Aorta (tissue), 5 donors: ENCODE measurements at places on chromosomes 12 and 14.

DNA sequence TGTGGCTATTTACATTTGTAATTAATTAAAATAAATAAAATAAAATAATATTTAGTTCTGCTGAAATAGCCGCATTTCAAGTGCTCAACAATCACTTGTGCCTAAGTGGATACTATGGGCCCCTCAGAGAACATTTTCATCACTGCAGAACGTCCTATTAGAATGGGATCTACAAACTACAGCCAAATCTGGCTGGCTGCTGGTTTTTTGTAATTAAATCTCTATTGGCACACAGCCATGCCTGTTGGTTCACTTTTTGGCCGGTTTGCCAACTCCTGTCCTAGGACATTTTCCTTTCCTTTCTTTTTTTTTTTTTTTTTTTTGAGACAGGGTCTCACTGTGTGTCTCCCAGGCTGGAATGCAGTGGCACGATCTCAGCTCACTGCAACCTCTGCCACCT is 9.8 kb downstream of the CCDC63 start:
- DNase-seq: no peak

- DNase-seq: no peak
Observed at GRCh38 chr12:121911824-121912585, 6.4 kb upstream of the CFAP251 start.

GRCh38 chr12:20646239-20646827 is 48.8 kb upstream of the SLCO1C1 start:
- no peak for DNase-seq

DNA sequence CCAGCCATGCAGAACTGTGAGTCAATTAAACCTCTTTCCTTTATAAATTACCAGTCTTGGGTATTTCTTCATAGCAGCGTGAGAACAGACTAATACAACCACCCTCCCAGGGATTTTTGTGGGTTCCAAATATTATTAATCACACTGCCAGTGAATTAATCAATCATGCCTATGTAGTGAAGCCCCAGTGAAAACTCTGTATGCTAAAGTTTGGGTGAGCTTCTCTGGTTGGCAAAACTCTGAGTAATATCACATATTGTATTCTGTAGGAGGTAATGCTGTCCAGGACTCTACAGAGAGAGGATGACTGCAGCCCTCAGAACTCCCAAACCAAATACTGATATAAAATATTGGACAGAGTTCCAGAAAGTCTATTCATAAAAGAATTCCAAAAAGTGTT is 216.9 kb downstream of the RPAP3 start:
- DNase-seq: no peak

- peak; percentile 98 for DNase-seq
Observed at GRCh38 chr12:55966408-55967281, at the start of gene CDK2. Gene CDK2 (plus strand): TSS chr12:55966830. CDS start chr12:55967009, 179 bp downstream.

DNA sequence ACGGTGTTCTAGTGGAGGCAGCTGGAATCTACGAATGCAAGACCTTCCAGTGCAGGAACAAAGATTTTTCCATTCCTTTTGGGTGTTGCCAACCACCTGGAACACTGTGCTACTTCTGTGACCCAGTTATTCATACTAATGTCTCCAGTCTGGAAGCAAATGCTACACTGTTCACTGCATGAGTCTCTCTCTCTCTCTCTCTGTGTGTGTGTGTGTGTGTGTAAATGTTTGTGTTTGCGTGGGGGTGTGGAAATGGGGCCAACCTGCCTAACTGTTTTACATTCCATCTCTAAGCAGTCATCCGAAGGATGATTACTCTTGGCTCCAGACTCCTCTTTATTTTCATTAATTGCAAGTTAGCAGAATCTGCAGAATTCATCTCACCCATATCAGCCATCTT is 29.9 kb upstream of the YBX3 start:
- no peak for DNase-seq

GRCh38 chr12:58393152-58393551 is 451.8 kb downstream of the ATP23 start:
- DNase-seq: no peak

DNA sequence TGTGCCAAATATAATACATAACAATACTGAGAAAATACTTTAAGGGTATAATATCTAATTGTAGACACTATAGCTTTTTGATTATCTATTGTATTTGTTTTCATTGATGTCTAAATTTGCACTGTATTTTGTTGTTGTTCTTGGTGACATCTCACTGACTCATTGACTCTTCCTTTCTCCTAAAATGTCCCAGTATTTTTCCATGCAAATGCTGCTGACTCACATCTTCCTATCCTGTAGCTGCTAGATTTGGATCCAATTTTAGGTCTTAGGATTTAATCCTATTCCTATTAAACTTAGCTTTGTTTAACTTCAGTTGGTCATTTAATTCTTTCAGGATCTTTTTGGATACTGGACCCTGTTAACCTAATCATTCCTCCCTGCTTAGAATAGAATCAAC is 148.5 kb downstream of the TMTC2 start:
- no peak for DNase-seq

GRCh38 chr12:75727577-75727976 is 216.2 kb upstream of the KRR1 start:
- no peak for DNase-seq

DNA sequence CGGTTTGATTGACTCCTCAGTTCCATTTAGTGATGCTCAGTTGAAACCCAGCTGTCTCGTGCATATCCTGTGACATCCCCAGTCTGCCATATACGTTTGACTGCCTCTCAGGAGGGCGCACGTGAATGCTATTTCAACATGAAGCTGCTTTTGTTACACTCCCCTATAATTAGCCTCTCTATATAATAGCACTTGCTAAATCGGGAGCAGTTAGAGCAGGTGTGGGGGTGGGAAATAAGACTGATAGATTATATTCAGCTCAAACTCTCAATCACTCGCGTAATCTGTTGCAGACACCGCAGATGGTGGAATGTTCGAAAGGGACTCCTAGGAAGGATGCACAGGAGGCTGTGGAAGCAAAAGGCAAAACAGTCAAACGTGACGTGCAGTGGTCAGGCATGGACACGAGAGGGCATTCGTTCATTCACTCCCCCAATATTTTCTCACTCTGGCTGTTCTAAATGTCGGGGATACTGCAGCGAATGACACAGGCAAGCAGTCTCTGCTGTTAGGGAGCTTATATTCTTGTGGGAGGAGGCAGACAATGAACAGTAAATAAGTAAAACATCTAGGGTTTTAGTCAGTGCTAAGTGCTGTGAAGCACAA is 29.8 kb downstream of the KCNA1 start:
- DNase-seq: no peak

DNA sequence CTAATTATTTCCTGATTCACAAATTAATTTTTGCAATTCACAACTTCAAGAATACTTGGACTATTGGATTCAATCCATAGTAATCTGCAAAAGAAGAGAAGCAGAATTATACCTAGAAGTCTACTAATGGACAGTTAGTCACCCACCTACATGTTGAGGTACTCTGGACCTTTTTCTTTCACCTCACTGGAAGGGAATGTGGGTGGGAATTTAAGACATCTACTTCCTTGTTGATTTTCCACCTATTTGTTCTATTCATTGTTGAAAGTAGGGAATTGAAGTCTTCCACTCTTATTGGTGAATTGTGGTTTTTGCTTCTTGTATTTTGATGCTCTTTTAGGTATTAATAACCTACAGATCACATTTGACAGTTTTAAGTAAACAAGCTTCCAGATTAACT is 11.0 kb downstream of the RESF1 start:
- DNase-seq: no peak

DNA sequence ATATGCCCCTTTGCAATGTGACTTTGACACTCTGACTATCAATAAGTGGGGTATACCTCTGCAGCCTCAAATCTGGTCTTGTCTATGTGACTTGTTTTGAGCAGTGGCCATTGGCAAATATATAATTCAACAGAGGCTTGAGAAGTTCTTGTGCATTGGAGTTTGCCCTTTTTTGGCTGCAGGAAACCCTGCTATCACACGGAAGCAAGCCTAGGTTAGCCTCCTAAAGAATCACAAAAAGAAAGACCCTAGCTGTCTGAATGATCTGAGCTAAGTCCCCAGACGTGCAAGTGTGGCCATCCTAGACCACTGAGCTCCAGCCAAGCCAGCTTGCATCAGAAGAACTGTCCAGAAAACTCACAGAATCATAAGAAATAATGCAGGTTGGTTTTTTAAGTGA is 31.8 kb upstream of the PARP11 start:
- no peak for DNase-seq

DNA sequence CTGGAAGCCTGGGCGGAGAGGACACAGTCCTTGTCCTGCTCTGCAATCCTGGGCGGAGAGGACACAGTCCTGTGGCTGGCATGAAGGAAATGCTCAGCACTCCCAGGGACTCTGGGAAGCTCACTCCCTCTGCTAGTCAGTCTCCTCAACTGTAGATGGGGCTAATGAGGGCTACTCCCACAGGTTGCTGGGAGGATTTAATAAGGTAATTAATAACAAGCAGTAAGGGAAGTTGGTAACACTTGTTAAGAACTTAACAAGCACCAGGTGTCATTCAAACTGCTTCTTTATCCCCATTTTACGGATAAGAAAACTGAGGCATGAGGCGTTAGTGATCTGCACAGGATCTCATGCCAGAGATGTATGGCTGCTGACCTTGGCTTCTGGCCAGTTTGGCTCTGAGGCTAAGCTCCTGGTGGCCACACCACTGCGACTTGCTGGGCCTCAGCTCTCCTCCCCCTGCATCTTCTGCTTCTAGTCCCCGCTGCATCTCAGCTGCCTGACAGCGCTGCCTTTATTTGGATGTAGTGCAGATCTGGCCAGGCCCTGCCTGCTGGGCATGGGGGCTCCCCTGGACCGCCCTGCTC is 54.1 kb upstream of the BEGAIN start:
- no peak for DNase-seq

DNA sequence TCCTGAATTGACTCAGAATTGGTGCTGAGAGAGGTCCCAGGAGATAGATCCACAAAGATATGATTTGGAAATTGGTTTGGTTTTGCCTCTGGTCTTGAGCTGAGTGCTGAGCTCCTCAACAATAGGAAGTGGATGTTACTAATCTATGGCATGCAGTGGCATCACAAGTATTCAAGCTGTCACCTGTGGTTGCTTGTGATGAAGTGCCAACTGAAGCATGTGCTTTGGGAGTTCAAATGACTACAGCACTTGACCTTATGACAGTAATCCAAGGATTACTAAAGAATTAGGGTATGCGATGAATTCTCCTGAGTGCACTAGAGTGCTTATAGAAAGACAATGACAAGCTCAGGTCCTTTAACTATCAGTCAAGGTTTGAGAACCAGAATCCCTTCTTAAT is 406.2 kb downstream of the NOVA1 start:
- no peak for DNase-seq

DNA sequence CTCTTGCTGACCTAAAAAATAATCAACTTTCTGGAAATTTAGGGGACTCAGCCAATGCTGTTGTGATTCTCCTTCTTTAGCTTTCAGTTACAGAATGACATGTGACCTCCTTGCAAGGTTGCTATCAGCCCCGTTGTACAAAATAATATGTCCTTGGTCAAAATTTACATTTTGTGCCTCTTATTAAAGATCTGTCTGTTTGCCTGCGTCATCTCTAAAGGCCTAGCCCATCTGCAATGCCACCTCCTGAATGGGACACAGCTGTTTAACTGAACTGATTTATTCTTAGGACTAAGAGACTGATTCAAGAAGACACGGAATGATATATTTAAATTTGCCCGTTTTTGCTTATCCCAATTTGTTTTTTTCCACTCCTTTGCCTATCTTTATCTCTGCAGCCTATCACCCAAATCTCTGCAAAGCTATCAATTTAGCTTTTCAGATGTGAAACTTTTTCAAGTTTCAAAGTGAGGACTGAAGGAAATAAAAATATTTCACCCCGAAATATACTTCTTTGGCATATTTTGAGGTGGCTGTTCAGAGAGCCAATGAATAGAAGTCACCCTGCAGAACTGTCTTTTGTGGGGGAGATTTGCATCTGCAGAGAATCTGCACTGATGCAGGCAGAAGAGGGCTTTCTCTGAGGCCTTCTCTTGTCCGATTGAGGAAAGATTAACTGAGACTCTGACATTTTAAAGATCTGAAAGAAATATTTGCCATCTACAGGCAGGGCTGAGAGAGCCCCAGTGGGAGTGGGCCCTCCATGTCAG is 126.0 kb downstream of the VEZT start:
- DNase-seq: no peak

GRCh38 chr14:32072676-32073075 is 4.4 kb upstream of the ARHGAP5 start:
- no peak for DNase-seq

- no peak for DNase-seq
Observed at GRCh38 chr14:51002406-51002999, 58.2 kb upstream of the PYGL start.

DNA sequence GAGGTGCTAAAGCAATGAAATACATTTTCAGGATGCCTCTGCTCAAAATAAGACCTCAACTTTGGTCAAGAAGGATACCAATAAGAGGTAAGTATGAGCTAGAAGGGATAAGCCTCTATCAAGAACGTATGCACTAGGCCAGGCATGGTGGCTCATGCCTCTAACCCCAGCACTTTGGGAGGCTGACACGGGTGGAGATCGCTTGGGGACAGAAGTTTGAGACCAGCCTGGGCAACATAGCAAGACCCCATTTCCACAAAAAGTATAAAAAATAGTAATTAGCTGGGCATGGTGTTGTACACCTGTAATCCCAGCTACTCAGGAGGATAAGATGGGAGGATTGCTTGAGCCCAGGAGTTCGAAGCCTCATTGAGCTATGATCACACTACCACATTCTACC is 94.7 kb downstream of the PRKAB1 start:
- DNase-seq: no peak

- no peak for DNase-seq
Observed at GRCh38 chr14:84671776-84672175, 858.2 kb upstream of the FLRT2 start.

- DNase-seq: no peak
Observed at GRCh38 chr12:4267704-4268328, 5.7 kb upstream of the CCND2 start.

GRCh38 chr12:109234012-109234411 is 75.1 kb downstream of the FOXN4 start:
- DNase-seq: no peak

DNA sequence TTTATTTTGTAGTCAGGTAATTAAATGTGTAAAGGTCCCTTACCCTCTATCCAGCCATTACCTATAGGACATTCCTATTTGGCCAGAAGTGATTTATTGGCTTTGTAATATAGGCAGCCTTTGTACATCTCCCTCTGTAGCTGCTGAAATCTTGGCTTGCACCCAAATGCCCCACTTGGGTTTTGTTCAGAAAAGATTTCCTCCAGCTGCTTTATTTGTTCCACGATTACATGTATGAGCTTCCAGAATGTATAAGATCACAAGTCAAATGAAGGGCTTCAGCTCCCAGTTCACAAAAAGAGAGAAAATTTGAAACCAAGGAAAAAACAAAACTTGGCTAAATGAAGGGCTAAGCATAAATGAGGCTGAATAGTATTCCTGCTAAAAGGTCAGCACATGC is 103.4 kb downstream of the EFCAB11 start:
- no peak for DNase-seq

- DNase-seq: no peak
Observed at GRCh38 chr14:98819132-98819866, 452.7 kb downstream of the BCL11B start.

- no peak for DNase-seq
Observed at GRCh38 chr14:53295985-53296582, 143.0 kb upstream of the DDHD1 start.
